Activated naive CD4-positive, alpha-beta T cell treated with anti-CD3 and anti-CD28 coated beads, Interleukin-2, amount 50 U/mL, for 16 hours (primary cell): ENCODE measurements at places on chromosomes 3 and 15.

DNA sequence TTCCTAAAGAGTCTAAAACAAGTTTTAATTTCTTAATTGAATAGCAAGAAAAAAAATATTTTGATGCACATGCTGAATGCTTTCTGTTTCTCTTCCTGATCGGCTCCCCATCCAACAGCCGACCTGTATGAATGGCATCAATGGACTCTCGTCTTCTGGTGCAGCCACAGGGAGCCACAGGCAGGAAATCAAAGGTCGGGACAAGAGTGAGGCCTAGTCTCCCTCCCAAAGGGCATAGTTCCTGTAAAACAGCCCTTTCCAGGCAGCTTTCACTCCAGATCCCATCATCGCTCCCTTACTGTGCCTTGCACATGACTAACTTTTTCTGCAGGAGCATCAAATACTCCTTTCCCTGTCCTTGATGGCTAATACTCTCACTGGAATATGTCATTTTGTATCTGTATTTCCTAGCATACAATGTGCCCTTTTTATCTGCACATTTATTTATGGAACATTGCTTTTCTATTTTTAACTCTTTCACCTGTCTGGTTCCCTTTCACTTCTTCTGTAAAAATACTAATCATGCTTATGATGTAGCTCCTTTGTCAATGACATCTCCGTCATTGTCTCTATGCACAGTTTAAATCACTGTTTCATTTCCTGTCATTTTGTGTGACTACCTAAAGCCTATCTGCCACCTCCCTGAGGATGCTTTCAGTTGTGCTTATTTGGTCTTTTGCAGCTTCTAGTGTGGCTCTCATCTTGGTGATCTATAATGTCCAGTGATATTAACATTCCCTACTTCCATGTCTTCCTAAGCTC is 326.2 kb downstream of the CTNNB1 start:
- no peak for DNase-seq

DNA sequence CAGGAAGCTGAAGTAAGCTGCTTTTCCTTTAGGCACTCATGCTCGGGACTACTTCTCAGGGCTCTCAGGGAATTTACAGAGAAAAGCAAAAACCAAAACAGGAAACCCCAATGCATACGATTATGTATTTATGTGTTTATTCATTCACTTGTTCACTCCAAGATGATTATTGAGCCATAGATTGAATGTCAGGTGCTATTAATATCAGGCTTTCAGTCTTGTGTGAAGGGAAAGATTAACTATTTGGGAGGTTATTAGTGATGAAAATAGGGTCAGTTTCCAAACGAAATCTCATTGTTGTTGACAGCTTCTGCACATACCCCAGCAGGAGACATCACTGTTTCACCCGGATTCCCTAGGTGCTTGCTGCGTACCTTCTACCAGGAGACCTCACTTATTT is 135.8 kb downstream of the NEK11 start:
- no peak for DNase-seq

DNA sequence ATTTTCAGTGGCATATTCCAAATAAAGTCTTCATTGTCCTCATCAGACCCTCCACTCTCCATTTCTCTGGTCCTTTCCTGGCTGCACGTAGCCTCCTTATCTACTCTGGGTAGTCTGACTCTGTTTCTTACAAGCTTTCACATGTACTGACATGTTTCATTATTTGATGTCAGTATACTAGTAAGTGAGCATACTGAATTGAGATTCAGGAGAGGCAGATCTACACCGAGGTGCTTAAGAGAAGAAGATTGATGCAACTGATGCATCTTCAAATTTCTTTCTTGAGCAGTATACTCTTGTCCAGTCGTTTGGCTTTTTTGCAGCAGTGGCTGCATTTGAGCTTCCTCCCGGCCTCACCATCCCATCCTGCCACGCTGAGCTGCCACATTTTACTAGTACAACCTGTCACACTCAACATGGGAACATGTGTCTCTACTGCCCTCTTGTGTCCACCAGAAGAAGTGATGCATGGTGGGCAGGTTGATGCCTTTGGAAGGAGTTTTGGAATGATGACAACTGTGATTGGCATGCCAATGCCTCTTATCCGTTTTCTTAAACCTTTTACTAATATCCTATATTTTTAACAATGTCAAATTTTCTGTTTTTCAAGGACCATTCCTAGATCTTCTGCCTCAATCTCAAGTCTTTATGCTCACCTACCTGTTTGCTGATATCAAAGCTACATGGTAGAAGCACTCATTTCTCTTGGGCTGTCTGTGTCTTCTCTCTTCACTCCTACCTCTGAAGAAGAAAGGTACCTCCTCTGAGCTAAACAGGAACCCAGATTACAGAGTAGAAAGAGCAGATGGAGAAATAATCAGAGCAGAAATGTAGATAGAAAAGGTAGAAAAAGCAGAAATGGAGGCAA is 38.7 kb downstream of the GUCA1C start:
- DNase-seq = peak; percentile 53

- DNase-seq = no peak
Observed at GRCh38 chr3:55923626-55924025, 436.5 kb upstream of the WNT5A start.

DNA sequence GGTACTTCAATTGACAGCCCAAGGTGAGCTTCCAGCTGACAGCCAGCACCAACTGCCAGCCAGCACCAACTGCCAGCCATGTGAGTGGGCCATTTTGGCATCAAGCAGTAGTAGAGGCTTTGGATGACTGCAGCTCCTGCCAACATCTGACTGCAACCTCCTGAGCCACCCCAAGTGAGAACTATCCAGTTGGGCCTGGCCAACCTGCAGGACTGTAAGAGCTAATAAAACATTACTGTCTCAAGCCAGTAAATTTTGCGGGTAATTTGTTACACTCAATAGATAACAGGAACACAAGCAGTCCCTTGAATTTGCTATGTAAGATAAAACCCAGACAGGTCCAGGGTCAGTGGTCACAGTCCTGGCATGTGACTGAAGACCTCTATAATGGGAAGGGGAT is 29.7 kb downstream of the EPHB1 start:
- DNase-seq = no peak

DNA sequence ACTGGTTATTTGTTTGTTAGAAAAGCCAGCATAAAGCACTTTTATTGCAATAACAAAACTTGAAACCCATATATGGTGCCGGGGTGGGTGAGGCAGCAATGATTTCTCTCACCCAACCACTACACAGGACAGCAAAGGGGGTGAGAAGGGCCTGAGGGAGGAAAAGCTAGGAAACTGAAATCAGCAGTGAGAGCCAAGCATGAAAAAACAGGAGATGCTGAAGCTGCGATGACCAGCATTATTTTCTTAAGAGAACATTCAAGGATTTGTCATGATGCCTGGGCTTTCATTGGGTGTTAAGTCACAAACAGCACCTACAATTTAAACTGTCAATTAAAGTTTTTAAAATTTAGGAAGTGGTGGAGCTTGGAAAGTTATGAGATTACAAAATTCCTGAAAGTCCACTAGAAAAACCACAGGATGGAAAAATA is 11.9 kb upstream of the TM4SF4 start:
- no peak for DNase-seq

GRCh38 chr3:107258300-107258699 is 118.9 kb upstream of the CCDC54 start:
- no peak for DNase-seq

GRCh38 chr15:40274350-40275274 is 8.3 kb downstream of the ANKRD63 start:
- peak; percentile 86 for DNase-seq

GRCh38 chr3:160376681-160377080 is 22.3 kb downstream of the IFT80 start:
- DNase-seq = no peak

DNA sequence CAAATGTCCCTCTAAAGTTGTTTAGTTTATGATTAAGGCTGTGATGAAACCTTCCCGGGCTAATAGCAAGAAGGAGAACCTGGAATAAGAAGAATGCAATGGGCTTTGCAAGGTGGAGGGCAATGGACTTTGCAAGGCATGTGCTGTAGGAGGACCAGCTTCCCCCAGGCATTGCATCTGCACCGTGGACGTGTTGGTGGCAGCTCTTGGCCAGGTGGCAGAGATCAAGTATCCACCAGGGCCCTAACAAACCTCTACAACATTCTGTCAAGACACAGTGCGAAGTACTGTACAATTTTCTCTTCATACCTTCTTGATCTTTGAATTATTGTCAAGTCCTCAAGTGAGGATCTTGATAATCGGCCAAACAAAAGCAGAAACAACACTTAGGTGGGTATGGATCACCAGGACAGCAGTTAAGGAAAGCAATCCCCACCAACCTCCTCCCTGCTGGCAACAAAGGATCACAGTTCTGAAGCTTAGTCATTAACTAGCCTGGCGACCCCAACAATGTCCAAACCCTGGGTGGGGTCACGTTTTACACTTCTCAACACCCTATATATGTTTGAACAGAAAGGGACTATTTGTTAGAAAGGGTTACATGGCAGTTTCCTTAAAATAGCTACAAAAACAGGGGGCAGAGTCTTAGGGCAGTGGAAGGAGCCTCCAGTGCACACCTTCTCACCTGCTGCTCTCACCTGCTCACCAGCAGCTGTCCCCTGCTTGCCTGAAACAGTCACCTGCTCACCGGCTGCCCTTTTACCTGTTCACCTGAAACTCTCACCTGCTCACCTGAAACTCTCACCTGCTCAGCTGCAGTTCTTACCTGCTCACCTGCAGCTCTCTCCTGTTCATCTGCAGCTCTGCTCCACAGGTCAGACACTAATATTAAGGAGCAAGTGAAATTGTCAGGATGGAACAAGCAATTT is 137.9 kb upstream of the LIPC start:
- DNase-seq = no peak
